ENCODE measurements at places on chromosomes 7 and 10. TPM values are rescaled to one million over a fixed set of nuclear protein-coding genes. Genes with fewer than 3 reads are reported as not detected.

OR6V1 gene
- not detected for polyA plus RNA-seq

DKK1 gene
- polyA plus RNA-seq: 2.5 TPM

HMX2 gene
- polyA plus RNA-seq: not detected

TMEM229A gene
- polyA plus RNA-seq: 1.2 TPM

DNAH11 gene
- 2.6 TPM for polyA plus RNA-seq

POU6F2 gene
- polyA plus RNA-seq: 0.13 TPM

- DNase-seq: no peak
Observed at GRCh38 chr10:64275774-64276173, 754.6 kb downstream of the REEP3 start.

- no peak for DNase-seq
Observed at GRCh38 chr10:24784061-24784460, 60.4 kb upstream of the ARHGAP21 start.

GRCh38 chr10:70832852-70833528 lies 17.2 kb downstream of the SGPL1 start:
- no peak for DNase-seq

- DNase-seq: no peak
Observed at GRCh38 chr7:98133181-98133580, 26.5 kb downstream of the LMTK2 start.

GRCh38 chr7:98305951-98306535 lies 24.6 kb downstream of the BRI3 start:
- no peak for DNase-seq

- DNase-seq: no peak
Observed at GRCh38 chr7:151503902-151504714, 15.6 kb downstream of the RHEB start.

DNA sequence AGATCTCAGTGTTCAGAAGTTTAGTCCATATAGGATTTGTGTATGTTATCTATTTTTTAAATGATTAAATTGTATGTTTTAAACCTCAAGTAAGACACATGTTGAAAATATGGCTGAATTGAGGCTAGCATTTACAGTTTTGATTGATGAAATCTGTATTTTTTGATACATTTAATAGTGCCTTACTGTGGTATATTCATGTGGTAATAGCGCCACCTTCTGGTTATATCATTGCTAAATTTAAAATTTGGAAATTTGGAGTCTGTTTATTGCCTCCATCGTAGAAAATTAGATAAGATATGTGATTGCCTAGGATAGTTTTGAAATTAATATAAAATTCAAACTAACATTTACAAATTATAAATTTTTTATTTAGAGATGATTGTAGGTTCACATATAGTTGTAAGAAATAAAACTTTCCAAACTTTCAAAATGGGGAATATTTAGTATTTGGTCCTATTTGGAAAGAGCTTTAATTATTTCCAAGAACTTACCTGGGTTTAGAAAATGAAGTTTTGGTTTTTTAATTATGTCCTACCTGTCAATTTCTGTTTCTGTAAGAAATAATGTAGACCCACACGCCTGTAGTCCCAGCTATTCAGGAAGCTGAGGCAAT lies 19.1 kb upstream of the ARMS2 start:
- peak; percentile 14 for DNase-seq

DNA sequence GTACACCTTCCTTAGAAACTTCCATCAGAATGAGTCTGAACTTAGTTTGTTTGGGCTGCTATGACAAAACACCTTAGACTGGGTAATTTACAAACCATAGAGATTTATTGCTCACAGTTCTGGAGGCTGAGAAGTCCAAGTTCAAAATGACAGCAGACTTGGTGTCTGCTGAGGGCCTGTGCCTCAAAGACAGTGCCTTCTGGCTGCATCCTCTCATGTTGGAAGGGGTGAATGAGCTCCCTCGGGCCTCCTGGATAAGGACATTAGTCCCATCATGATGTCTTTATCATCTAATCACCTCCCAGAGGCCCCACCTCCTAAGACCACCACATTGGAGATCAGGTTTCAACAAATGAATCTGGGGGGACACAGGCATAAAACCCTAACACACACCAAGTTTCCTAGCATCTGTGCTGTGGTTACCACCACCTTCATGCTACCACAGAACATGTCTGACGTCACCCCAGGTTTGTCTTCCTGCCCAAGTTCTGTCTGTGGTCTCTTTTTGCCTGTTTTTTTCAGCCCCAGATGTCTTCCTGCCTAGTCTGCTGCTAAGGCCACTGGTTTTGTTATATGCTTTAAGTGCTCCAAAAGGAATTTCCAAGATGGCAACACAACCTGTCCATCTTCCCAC lies 150.9 kb upstream of the COBL start:
- no peak for DNase-seq

GRCh38 chr7:77403957-77404356 lies 12.2 kb downstream of the GSAP start:
- no peak for DNase-seq

GRCh38 chr7:88218429-88218745 lies 1.5 kb downstream of the SRI start:
- no peak for DNase-seq

Data from right lung (tissue), 10 donors.